ENCODE measurements at places on chromosomes 12 and 14.

DNA sequence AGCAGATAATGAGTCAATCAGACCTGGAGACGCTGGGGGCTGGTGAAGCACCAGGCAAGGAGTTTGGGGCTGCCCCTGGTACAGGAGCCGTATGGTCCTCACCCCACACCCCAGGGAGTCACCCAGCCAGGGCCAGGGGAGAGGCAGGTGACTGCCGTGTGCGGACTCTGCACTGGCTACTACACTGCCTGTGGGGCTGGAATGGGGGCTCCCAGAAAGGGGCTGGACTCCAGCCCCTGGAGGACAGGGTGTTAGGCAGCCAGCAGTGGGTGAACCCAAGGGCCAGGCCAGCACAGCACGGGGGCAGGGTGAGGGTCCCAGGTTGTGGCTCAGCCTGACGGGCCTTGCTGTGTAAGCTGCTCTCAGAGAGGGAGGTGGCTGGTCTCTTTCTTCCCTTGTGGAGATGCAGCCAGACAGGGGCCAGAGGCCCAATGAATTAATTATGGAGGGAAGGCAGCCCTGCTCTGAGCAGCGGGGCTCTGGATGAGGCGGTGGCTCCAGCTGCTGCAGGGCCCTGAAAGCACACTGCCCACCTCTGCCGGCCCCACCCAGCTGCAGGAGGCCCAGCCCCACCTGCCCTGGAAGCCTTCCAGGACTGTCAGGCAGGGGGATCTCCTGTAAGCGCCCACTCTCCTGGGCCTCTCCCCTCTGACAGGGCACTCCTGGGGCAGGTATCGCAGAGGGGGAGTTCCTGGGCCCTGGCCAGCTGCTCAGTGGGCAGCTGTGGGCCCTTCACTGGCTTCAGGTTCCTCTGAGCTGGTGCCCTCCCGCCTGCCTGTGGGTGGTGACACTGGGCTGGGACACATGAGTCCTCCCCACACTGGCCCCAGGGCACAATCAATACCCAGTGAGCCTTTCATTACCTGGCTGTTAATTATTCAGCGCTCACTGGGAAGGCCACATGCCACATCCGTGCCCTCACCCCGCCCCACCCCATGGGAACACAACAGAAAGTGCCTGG lies 142.5 kb upstream of the C14orf180 start:
- no peaks in the 10 kb centered on the region for H3K27me3 ChIP-seq
- H3K4me3 ChIP-seq = no peak overlapping the region
- DNase-seq = no peak
- peak overlapping the region; percentile 56 for H3K27ac ChIP-seq
- H3K36me3 ChIP-seq = no peaks in the 10 kb centered on the region

GRCh38 chr12:100265732-100266584 lies 921 bp downstream of the DEPDC4 start:
- no peaks in the 10 kb centered on the region for H3K36me3 ChIP-seq

- no peak overlapping the region for H3K27ac ChIP-seq
- H3K36me3 ChIP-seq = no peaks in the 10 kb centered on the region
- no peak overlapping the region for H3K4me3 ChIP-seq
- no peaks in the 10 kb centered on the region for H3K27me3 ChIP-seq
- no peaks in the 10 kb centered on the region for H3K4me1 ChIP-seq
Observed at GRCh38 chr14:65200454-65200853, 98.1 kb upstream of the MAX start.

DNA sequence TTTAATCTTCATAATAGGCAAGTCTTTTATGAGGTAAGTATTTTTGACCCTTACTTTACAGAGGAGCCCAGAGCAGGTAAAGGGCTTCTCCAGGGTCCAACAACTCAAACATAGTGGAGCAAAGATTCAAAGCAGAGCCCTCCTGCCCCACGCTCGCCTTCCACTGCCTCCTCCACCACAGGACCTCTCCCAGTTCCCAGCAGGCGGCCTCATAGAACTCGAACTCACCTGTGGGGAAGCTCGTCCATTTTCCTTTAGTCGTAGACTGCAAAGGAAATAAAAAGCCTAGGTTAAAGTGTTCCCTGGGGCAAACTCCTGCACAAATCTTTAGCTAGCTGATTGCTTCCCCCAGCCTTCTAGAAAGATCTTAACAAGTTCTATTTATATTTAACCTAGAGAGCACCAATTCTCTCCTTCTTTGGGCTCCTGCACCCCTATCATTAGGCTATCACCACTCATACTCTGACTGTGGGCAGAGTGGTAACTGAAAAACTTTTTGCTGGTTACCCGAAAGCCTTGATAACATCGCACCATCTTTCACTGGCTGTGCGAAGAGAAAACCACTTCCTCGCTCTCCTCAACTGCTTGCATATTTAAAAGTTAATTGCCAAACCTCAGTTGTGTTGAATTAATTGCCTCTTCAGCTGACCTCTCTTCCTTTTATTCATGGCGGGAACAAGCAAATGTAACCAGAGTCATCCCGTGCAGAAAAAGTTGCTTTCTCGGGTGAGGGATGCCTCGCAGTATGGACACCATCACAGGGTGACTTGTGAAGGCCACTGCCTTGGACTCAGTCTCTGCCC lies 299.6 kb downstream of the DPF3 start:
- H3K36me3 ChIP-seq = no peaks in the 10 kb centered on the region
- peaks cover 36% of the 10 kb centered on the region for H3K27me3 ChIP-seq
- no peak overlapping the region for H3K27ac ChIP-seq
- no peak for DNase-seq
- no peak overlapping the region for H3K4me3 ChIP-seq

- H3K4me3 ChIP-seq = no peak overlapping the region
- no peaks in the 10 kb centered on the region for H3K36me3 ChIP-seq
- H3K4me1 ChIP-seq = no peaks in the 10 kb centered on the region
- no peak overlapping the region for H3K27ac ChIP-seq
Observed at GRCh38 chr14:32050878-32051277, 26.2 kb upstream of the ARHGAP5 start.

GRCh38 chr14:103330536-103330935 lies 3.5 kb upstream of the EIF5 start:
- peaks cover 3% of the 10 kb centered on the region for H3K36me3 ChIP-seq
- H3K27me3 ChIP-seq = no peaks in the 10 kb centered on the region
- H3K4me3 ChIP-seq = no peak overlapping the region
- no peak overlapping the region for H3K27ac ChIP-seq
